Fibroblast of skin of abdomen (primary cell): ENCODE measurements at places on chromosomes 2 and 18.

DNA sequence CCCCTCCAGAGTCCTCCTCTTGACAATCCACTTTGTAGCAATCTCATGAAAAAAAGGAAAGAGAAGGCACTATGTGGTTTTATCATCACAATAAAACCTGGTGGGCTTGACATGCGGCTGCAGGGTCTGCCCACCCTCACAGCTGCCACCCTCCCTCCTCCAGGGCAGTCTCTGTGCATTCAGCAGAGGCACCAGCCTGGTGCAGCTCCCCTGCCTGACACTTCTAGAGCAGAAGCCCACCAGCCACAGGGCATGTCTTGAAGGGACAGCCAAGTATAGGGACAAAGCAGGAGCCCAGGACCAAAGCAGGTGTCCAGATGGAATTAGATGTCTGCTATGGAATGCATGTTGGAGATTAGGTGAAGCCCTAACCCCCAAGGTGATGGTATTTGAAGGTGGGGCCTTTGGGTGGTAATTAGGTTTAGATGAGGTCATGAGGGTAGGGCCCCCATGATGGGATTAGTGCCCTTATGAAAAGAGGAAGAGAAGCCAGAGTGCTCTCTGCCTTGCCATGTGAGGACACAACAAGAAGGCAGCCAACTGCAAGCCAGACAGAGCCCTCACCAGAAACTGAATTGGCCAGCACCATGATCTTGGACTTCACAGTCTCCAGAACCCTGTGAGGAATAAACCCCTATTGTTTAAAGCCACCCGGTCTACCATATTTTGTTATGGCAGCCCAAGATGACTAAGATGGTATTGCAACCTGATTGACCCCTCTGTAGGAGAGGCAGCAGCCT is 86.9 kb downstream of the MCFD2 start:
- no peak for DNase-seq

DNA sequence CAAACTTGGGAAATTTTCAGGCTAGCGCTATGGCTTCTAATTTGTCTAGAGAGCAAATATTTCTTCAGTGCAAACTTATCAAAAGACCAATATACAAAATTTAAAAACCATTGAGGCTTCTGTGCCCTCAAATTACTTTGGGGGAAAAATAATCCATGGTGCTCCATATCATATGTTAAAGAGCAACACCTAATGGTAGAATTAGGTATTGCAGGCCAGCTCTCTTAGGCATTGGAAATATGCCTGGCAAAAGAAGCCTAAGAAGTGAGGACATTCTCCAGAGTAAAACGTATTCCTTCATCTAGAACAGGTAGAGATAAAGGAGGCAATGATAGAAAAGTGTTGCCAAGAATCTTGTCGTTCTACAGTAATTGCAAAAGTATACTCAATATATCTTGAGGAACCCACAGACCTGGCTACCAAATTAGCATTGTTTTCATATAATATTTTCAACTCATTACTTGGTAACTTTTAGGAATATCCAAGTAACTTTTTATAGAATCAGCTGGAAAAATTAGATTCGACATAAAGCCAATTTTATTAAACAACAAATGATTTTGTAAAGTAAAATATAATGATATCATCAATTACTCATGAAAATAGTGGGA is 401.1 kb downstream of the BCL11A start:
- DNase-seq = peak; percentile 17

GRCh38 chr18:40371673-40372072 is 1583.4 kb upstream of the PIK3C3 start:
- peak; percentile 82 for DNase-seq

- no peak for DNase-seq
Observed at GRCh38 chr2:43149482-43150107, 76.8 kb downstream of the ZFP36L2 start.

- no peak for DNase-seq
Observed at GRCh38 chr2:100630473-100630977, 67.7 kb downstream of the PDCL3 start.
